H54 (cell line): ENCODE measurements at places on chromosomes 11 and 22.

- DNase-seq, result no peak
These were observed 116.2 kb downstream of the KIAA1671 start for GRCh38 chr22:25068707-25069106.

DNA sequence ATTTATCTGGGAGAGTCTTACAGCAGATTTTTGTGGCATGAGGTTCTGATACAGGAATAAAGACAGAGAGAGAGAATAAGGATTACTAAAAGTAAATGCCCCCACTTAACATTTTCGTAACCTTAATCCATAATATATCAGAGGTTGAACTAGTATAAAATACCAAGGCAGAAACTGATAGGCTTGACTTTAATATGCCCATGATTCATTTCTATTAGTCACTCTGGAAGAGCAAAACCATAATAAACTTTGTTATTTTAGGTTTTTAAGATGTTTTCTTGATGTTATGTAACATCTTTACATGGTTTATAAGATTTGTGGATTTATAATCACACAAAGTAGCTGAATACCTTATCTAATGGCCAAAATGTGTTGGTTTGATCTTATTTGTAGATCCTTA, 19.1 kb downstream of the GUCY1A2 start:
- DNase-seq, result no peak

- no peak for DNase-seq
These were observed 2.2 kb upstream of the RANBP1 start for GRCh38 chr22:20113551-20114310.

DNA sequence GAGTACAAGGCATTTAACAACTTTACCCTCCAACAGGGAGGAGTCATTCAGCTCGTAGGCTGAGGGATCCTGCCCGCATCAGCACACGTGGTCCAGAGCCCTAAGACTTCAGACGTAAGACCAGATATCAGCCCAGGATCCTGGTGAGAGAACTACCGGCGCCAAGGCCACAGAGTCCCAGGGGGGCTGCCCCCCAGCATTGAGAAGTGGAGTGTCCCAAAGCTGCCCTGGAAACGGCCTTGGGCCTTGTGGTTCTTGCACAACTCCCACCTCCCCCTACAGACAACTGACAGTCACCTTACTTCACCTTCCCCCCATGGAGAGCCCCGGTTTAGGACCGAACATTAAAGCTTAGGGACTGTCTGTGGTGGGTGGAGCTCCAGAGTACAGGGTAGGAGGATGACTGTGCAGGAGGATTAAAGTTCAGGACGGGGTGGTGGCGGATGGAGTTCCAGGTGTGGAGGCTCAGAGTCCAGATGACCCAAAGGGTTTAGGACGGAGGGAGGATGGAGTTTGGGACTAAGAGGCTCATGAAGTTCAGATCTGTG, 1.0 kb downstream of the C11orf91 start:
- no peak for DNase-seq

DNA sequence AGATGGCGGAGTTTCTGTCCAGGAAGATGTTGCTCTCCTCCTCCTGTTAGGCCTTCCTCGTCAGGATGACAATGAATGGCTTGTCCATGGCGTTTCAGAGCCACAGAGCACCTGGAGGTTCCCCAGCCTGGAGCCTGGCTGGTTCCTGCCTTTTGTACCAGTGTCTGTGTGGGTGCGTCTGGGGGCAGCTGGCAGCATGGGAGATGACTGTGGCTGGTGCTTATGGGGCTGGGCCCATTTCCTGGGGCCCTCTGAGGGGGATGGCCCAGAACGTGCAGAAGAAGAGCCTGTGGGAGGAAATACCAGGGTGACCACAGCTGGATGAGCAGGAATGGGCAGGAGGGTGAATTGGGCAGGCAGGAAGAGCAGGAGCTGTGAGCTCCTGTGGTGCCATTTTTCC, 6.7 kb downstream of the SLC37A2 start:
- no peak for DNase-seq

GRCh38 chr11:92804388-92804966, 165.0 kb upstream of the MTNR1B start:
- DNase-seq, result no peak

- DNase-seq, result no peak
These were observed 183 bp upstream of the ABCG4 start for GRCh38 chr11:119148720-119149017.

DNA sequence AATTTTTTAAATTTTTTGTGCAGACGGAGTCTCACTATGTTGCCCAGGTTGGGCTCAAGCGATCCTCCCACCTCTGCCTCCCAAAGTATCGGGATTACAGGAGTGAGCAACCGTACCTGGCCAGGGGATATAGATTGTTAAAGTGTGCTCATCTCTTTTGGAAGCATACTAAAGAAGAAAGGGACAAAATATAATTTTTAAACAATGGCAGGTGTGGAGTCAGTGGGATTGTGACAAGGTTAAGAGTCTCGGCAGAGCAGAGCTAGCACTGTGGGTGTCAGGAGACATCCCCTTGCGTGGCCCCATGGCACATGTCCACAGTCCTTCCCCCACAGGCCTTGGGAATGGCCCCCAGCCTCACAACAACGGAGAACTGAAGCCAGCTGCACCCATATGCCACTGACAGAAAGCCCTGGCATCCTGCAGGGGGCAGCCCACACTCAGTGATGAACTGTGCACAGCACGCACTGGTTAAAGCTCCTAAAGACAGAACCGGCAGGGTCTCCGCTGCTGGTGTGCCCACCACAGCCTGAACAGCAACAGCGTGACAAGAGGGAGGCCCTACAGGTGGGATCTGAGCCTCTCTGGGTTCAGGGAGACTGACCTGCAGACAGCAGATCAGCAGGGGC, 29.9 kb downstream of the SERPIND1 start:
- no peak for DNase-seq

DNA sequence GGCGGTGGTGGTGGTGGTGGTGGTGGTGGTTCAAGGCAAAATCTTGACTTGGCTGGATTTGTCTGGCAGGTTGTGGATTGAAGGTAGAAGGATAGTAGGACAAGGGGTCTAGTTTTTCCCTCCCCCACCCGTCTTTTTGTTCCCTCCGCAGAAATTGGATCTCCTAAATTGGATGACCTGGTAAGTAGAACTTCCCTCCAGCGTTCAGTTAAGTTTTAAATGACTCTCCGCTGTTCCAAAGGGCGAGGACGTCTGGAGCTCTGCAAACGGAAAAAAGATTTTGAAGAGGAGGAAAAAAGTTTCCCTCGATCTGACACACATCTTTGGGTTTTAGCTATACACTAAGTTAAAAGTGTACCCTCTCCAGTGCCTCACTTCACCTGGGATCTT, 422 bp upstream of the LGR4 start:
- no peak for DNase-seq

DNA sequence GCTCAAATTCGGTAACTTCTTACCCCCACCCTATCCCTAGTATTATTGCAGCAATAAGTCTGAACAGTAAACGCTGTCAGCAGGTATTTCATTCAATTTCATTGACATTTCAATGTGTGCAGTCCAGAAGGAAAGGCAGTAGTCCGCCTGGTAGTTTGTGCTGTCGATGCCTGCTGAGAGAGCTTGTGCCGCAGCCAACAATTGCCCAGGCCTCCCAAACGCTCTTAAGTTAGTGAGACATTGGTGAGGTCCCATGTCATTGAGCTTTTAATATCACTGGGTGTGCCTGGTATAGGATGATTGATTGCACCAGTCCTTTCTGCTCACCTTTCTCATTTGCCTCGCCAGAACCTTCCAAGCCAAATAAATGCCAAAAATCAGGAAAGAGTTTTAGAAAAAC, 28.1 kb downstream of the ALKBH3 start:
- no peak for DNase-seq

DNA sequence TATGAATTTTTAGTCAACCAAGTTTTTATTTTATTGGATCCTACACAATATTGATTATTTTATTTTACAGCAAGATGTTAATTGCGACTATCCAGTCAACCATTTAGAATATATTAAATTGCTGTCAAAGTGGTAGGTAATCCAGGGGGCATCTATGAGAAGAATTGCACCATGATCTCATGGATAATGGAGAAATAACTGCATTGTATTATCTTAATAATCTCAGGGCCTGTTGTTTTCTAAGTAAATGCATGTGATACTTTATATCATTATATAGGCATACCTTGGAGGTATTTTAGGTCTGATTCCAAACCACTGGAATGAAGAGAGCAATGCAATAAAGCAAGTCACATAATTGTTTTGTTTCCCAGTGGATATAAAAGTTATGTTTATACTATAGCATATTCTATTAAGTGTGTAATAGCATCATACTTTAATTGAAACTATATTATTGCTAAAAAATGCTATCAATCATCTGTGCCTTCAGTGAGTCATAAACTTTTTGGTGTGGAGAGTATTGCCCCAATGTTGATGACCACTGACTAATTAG, 595.4 kb upstream of the CHORDC1 start:
- DNase-seq, result no peak

GRCh38 chr22:41943661-41944209, 3.2 kb downstream of the CENPM start:
- DNase-seq, result no peak

DNA sequence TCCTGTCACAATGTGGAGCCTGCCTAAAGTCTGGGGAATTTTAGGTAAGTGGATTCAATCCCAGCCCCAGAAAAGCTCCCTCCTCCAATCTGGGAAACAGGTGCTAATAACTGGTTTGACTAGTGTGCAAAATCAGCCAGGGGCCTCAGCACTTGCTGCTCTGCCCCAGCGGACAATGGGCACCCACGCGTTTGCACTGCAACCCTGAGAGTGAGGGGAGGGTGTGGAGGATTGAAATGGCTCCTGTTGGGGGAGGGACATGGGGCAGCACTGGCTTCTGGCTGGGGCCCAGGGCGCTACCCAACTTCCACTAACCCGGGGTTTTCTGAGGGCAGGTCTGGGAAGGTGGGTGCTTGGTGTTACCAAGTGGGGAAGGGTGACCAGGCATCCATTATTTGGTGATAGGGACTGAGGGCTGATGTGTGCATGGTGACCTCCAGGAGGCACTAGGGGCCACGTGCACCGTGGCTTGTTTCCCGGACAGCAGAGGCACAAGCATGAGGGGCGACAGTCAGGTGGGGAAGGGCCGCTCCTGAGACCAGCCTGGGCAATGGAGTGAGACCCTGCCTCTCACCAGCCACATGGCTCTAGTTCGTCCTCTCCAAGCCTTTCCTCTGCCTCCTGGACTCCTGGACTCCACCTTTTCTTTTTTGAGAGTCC, 4.3 kb upstream of the PNPLA5 start:
- DNase-seq, result no peak

DNA sequence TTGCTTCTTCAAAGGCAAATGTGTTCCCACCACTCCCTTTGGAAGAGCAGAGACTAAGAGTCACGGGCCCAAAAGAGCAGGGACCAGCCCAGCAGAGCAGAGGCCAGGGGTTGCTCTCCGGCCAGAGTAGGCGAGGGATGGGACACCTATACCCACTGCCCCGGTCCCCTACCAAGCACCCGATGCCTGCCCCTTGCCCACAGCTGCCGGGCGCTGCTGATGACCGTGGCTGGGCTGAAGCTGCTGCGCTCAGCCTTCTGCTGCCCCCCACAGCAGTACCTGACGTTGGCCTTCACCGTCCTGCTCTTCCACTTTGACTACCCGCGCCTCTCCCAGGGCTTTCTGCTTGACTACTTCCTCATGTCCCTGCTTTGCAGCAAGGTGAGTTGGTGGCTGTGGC, 10.7 kb upstream of the SIPA1 start:
- DNase-seq, result no peak

- no peak for DNase-seq
These were observed 9.9 kb downstream of the MICAL2 start for GRCh38 chr11:12120031-12121008.

- DNase-seq, result peak; percentile 65
These were observed 11.6 kb upstream of the ALKBH3 start for GRCh38 chr11:43868852-43869567.

GRCh38 chr11:111540114-111540936, at the start of gene LAYN:
Gene LAYN (plus strand): TSS chr11:111540720. CDS start chr11:111540844, 124 bp downstream.
- DNase-seq, result peak; percentile 55

DNA sequence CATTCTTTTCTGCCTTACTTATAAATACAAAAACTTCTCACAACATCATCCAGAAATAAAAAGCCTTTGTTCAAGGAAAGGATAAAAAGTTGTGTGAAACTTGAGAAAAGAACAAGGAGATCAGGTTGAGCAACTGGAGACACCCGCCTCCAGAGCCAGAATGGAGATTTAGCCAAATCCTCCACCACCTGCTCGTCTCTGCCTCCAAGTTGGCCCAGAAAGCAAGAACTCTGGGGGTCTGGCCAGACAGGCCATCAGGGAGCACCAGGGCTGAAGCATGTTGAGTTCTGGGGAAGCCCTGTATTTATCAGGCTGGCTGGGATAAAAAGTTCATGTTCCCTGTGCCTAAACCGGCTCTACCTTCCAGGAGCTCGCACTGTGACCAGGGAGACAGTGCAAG, 14.9 kb downstream of the SMCO4 start:
- DNase-seq, result no peak

DNA sequence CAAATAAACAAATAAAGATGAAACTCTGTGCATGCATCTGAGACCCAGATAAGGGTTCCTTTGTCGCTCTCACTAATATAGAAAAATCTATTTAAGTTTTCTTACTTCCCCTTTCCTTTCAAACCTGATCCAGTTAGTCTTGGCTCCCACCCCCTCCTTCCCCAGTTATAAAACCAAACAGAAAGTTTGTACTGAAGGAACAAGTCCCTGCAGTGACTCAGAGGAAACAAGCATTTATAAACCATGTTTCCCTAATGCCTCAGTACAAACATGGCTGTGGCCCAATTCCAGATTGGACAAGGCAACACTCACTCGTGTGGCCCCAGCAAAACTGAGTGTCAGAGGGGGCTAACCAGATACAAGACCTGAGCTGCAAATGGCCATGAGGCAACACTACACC, 65.5 kb upstream of the ARHGAP20 start:
- DNase-seq, result no peak

GRCh38 chr11:35414776-35415175, 4.6 kb downstream of the SLC1A2 start:
- no peak for DNase-seq

DNA sequence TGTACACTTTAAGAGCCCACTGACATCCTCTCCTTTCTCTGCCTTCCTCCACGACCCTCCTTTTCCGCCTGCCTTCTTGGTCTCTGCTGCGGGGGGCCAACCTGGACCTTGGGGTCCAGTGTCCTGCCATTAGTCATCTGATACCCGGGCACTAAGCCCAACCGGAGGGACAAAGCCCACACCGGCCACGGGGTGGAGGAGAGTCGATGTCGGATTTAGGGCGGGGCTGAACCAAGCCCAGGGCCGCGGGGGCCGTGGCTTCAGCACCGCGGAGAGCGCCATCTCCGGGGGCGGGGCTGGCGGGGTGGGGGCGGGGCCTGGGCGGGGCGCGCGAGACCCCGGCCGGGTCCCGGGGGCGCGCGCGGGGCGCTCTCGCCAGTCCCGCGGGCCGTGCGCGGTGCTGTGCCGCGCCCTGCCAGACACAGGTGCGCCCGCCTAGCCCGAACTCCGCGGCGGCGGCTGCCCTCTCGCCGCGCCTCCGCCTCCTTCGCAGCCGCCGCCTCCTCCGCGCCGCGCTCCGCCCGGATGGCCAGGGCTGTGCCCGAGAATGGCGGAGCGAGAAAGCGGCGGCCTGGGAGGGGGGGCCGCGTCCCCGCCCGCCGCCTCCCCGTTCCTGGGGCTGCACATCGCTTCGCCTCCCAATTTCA, at the start of gene MAPK8IP1:
MAPK8IP1 (plus strand) TSS at position 378 of the 647 bp plus-strand sequence; CDS start at position 548, 170 bp downstream.
- DNase-seq, result no peak

GRCh38 chr11:76761718-76762355, 21.3 kb upstream of the TSKU start:
- DNase-seq, result no peak
